Prostate gland (tissue), 2 donors: ENCODE measurements at places on chromosomes 12 and 14.

GRCh38 chr12:7668171-7668570 is 2.5 kb upstream of the APOBEC1 start:
- H3K4me3 ChIP-seq, result no peak overlapping the region
- H3K27ac ChIP-seq, result no peak overlapping the region
- no peak for DNase-seq

DNA sequence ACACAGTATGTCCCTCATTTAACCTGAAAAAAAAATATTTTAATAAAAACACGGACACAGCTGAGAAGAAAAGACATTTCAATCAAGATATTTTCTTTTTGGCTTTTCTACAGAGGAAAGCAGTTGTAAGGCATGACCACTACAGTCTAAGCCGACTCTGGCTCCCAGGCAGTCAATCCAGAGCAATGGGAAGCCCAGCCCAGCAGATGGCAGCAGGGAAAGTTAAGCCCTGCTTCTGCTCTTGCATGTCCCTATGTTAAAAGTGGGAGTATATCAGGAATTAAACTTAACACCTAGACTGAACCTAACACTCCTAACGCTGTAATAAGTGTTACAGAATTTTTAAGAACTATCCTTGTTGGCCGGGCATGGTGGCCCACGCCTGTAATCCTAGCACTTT is 19.5 kb upstream of the HAL start:
- no peak overlapping the region for H3K27ac ChIP-seq
- no peaks in the 10 kb centered on the region for H3K27me3 ChIP-seq
- no peak overlapping the region for H3K4me3 ChIP-seq
- H3K36me3 ChIP-seq, result no peaks in the 10 kb centered on the region
- DNase-seq, result no peak
- no peaks in the 10 kb centered on the region for H3K4me1 ChIP-seq

GRCh38 chr14:95515596-95516552 is 576 bp downstream of the SYNE3 start:
- H3K27ac ChIP-seq, result peak overlapping the region; percentile 66
- peaks cover 4% of the 10 kb centered on the region for H3K4me1 ChIP-seq
- no peaks in the 10 kb centered on the region for H3K27me3 ChIP-seq
- peak overlapping the region; percentile 66 for H3K4me3 ChIP-seq
- DNase-seq, result no peak
- H3K36me3 ChIP-seq, result no peaks in the 10 kb centered on the region

DNA sequence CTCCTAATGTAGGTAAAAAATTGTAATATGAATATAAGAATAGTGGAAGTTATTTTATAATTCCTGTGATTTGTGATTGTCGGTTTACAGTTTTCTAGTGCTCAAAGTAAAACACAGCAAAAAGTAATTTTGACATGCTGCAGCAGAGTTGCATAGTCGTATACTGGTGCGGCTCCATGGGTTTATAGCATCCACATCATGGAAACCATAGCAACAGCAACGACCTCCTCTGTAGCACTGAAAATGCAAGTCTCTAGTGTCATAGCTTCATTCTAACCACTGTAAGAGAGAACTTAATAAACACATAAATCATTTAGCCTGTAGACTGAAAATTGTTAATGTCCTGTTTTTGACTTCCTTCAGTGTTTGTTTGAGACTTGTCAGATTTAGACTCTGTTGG is 574.3 kb downstream of the KCNH5 start:
- H3K4me3 ChIP-seq, result no peak overlapping the region
- H3K27ac ChIP-seq, result no peak overlapping the region
- DNase-seq, result no peak
- no peaks in the 10 kb centered on the region for H3K36me3 ChIP-seq
- no peaks in the 10 kb centered on the region for H3K4me1 ChIP-seq

- H3K4me1 ChIP-seq, result peaks cover 3% of the 10 kb centered on the region
- no peaks in the 10 kb centered on the region for H3K36me3 ChIP-seq
- H3K27me3 ChIP-seq, result no peaks in the 10 kb centered on the region
- H3K27ac ChIP-seq, result peak overlapping the region; percentile 22
- no peak for DNase-seq
These were observed 6.8 kb downstream of the TMCC3 start for GRCh38 chr12:94643606-94644005.

GRCh38 chr12:121915841-121916321 is 2.5 kb upstream of the CFAP251 start:
- H3K4me3 ChIP-seq, result no peak overlapping the region
- no peak overlapping the region for H3K27ac ChIP-seq
- H3K4me1 ChIP-seq, result peaks cover 5% of the 10 kb centered on the region
- H3K36me3 ChIP-seq, result no peaks in the 10 kb centered on the region
- DNase-seq, result no peak

- H3K27me3 ChIP-seq, result no peaks in the 10 kb centered on the region
- no peak overlapping the region for H3K4me3 ChIP-seq
- no peaks in the 10 kb centered on the region for H3K4me1 ChIP-seq
These were observed 85.9 kb upstream of the PDE3A start for GRCh38 chr12:20282401-20282800.
